ENCODE measurements at places on chromosomes 1 and 21.

DNA sequence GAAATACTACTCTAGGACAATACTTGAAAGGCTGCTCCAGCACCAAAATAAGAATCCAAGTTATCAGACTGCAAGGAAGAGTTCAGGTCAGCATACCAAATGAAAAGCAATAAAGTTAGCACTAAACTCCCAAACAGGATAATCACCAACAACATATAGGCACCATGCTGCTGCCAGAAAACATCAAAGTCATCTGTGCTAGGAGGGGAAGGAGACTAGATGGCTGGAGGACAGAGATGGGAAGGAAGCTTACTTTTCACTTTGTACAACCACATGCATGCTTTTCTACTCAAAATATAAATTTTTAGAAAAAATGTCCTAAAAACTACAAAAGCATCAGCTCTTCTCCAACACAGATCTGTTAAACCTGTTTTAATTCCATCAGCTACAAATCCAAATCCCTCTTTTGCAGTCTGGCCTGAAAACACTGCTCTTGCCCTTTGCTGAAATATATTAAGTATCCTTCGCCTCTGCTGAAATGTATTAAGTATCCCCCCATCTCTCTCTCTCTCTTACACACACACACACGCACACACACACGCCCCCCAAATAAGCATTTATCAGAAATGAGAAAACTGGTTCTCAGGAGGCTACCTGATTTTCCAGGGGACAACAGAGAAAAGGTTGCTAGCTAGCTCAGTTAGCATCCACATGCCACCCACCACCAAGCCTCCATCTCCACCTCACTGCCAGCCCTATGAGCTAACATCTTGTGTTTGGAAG, 1.5 kb downstream of the GATAD2B start:
- no peak for DNase-seq

- DNase-seq, result no peak
These were observed 31.5 kb downstream of the SESN2 start for GRCh38 chr1:28290851-28291250.

- DNase-seq, result no peak
These were observed 552 bp downstream of the UBR4 start for GRCh38 chr1:19209439-19209989.

DNA sequence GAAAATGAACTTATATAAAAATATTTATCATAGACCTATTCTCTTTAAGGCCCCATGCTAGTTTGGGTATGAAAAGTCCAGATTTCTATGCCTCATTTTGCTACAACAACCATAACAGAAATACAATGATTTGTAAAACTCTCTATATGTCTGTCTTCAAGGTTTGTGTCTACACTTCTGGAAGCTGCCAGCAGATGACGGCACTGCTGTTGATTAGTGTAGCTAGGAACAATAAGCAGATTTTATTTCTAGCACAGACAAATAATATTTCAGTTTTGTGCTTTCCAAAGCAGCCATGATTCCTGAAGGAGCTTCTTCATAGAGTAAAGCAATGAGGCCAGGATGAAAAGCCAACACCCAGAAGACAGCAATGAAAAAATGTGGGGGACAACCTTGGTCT, 779.6 kb upstream of the ADGRL2 start:
- DNase-seq, result no peak

GRCh38 chr1:51283979-51284378, 46.4 kb downstream of the TTC39A start:
- DNase-seq, result no peak

- no peak for DNase-seq
These were observed 126.9 kb downstream of the NOS1AP start for GRCh38 chr1:162196387-162196786.
